ENCODE measurements at places on chromosomes 2 and 18.

- DNase-seq: no peak
Measured at GRCh38 chr18:4831791-4832375, 365.2 kb downstream of the AKAIN1 start.

GRCh38 chr2:183465048-183465447 lies 340.8 kb downstream of the NUP35 start:
- no peak for DNase-seq

- no peak for DNase-seq
Measured at GRCh38 chr2:129758784-129759471, 220.5 kb upstream of the RAB6C start.

DNA sequence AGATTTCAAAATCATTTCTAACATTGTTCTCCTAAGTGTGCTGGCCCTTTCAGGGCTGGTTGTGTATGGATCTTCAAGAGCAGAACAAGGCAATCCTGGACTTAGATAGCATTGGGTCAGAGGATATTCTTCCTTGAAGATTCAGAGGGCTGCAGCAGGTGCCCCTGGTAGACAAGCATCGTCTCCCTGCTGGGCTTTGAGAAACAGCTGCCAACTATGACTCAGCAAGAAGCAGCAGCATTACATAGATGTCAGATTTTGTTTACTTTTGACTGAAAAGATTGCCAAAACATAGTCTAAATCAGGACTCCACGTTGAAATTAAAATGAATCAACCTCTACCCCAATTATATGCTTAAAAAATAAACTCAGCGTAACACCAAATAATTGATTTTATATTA lies 618.8 kb downstream of the SOCS6 start:
- DNase-seq: no peak

- no peak for DNase-seq
Measured at GRCh38 chr2:624551-625347, 52.5 kb downstream of the TMEM18 start.

DNA sequence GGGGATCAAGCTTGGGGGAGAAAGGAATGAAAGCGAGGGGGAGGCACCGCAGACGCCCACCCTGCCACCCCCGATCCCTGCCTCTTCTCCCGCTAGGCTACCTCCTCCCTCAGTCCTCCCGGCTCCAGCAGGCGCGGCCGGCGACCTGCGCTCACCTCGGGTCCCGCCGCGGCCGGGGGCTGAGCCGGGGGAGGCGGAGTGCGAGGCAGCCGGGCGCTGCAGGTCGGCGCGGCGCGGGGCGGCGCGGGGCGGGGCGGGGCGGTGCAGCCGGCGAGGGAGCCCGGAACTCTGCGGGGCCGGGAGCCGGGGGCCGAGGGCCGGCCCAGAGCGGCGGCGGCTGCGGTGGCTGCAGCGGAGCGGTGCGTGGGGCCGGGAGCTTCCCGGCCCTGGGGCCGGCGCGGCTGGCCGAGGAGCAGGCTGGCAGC lies 477 bp downstream of the ACVR1 start:
- no peak for DNase-seq

- DNase-seq: no peak
Measured at GRCh38 chr2:30860003-30860725, 52.9 kb upstream of the CAPN13 start.

- DNase-seq: no peak
Measured at GRCh38 chr2:70214953-70215549, 24.2 kb upstream of the C2orf42 start.
